ENCODE measurements at places on chromosomes 3 and 15.

- no peak for DNase-seq
Observed at GRCh38 chr3:171712171-171712938, 97.9 kb downstream of the PLD1 start.

DNA sequence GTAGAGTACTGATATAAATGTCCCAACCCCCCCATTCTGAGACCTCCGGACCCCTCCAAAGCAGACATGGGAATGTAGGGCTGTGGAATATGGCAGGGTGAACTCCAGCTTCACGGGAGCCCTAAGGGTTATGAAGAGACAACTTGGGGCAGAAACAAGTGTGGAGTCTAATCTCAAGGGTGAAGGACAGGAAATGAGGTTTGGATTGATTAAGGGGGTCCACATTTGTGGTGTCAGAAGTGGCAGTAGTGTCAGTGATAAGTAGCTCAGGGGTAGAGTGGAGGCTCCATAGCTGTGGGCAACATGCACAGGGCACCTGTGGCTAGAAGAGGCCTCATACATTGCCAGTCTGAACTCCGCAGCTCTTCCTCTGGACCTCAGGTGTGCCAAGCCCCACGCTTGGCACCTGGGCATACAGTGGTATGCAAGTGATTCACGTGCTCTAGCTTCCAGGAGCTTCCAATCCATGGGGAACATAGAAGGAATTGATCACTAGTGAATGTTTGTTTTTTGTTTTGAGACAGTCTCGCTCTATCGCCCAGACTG lies 4.1 kb upstream of the P4HTM start:
- no peak for DNase-seq

GRCh38 chr15:26974120-26974780 lies 3.3 kb downstream of the GABRG3 start:
- no peak for DNase-seq

- no peak for DNase-seq
Observed at GRCh38 chr15:56883088-56883487, 35.4 kb upstream of the TCF12 start.

DNA sequence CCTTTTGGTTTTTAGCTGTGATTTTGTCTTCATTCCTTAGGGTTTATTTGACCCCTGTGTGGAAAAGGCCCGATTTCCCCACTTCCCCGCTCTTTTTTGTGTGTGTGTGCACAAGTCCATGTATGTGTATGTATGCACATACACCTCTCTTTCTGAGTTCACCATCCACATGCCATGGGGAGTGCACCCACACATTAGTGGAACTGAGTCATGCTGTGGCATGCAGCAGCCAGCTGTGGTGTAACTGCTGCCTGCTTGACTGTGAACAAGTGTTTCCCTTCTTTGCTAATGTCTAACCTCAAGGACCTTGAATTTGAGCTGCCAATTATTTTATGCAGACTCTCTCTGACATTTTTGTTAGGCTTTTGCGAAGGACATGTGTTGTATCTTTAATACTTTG lies 434.9 kb upstream of the TPM1 start:
- no peak for DNase-seq

DNA sequence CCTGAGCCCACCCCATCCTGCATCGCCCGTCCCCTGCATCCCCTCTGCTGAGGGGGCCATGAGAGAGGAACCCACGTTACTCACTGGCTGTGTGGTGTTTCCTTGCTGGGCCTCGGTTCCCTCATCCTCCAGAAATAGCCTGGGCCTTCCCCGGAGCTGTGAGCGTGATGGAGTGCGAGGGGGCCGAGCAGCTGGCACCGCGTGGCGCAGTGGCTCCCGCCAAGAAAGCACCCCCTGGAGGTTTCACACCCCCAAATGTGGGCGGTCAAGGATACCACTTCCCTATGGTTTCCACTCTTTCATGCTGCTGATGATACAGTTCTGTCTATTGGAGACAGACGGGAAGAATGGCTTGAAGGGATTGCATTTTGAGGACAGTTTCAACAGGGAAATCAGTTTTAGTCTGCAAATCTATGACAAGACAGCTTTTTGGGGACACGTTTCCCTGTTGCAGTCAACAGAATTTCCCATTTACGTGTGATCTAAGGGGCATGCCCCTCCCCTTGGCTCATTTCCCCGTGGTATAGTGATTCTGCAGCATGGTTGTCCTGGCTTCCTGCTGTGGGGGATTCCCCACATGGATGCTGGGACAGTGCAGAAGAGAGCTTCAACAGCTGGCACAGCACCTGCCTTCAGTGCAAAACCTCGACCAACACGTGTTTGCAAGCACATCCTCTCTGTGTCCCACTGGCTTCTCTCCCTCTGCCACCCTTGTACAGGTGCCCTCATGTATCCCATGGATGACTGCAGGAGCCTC lies 377.5 kb downstream of the LRTM1 start:
- no peak for DNase-seq

- no peak for DNase-seq
Observed at GRCh38 chr15:88985547-88986393, 72.6 kb upstream of the MFGE8 start.

DNA sequence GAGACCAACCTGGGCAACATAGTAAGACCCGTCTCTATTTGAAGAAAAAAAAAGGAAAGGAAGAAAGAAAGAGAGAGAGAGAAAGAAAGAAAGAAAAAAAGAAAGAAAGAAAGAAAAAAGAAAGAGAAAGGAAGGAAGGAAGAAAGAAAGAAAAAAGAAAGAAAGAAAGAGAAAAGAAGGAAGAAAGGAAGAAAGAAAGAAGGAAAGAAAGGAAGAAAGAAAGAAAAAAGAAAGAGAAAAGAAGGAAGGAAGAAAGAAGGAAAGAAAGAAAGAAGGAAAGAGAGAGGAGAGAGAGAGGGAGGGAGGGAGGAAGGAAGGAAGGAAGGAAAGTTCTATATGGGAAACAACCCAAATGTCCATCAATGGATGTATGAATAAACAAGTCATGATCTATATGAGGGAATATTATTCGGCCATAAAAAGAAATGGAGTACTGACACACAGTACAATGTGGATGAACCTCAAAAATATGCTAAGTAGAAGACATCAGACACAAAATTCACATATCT lies 28.8 kb upstream of the TM4SF1 start:
- no peak for DNase-seq

GRCh38 chr3:126083511-126083912 lies 412 bp downstream of the SLC41A3 start:
- DNase-seq, result peak; percentile 75

GRCh38 chr3:55629432-55629831 lies 142.3 kb upstream of the WNT5A start:
- no peak for DNase-seq

- no peak for DNase-seq
Observed at GRCh38 chr3:4600493-4600892, 107.3 kb downstream of the ITPR1 start.

DNA sequence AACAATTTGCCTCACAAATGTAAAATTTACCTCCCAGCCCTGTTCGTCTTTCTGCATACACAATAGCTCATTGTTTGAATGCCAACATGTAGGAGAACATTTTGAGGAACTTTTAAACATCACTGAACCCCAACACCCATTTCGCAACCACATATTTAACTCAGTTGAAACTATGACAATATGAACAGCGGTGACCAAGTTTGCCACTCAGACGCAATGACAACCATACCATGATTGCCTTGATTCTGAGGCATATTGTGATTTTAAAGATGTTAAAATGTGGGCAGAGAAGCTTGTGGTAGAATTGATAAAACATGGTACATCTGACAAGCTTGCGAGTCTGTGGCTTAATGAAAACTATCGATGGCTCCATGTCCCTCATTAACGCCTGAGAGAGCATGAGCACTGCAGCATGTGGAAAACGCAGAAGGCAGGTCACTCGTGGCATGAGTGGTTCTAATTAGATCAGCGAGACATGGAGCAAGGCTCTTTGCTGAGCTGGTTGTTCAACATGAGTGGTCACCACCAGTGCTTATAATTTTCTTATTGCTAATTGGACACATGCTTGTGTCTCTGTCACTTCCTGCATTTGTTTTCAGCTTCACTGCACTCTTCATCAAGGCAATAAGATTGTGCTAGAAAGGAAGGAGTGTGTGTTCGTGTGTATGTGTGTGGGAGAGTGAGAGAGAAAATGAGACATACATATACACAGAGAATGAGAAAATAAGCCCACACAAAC lies 116.8 kb downstream of the CHST2 start:
- no peak for DNase-seq

DNA sequence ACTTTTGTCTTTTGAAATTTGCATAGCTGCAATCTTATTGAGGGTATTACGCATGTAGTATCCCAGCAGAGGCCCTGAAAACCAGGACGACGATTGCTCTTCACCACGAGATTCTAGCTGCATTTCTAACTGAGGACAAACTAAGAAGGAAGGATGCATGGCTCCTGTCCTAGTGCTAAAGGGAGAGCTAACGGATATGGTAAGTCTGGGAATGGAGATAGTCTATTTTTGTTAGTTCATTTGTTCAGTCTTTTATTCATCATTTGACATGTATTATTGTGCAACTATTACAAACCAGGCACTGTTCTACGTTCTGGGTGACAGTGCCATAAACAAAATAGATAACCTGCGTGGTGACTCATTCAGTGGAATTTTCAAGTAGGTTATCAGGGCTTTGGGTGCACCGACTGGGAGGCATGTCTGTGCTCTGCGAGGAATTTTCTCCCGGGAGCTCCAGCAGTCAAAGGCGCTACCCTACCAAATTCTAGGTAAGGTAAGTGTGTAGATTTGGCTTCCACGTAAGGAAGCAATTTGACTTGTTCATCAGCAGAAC lies 51.9 kb upstream of the ETV5 start:
- no peak for DNase-seq

DNA sequence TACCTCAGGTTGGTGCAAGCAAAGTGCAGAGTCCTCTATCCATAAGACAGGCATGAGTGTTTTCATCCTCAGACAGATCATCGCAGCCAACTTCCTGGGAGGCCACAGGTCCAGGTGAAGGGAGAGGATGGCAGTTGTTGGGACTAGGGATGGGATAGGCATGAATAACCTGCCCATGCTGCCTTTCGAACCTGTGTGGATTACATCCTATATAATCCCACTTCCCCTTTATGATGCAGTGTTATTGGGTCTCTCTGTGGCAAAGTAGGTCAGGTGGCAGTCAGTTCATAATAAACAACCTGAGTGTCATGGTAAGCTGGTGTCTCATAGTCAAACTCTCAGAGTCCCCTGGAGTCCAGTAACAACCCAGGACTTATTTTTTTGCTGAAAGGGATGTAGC lies 40.4 kb downstream of the CCR3 start:
- DNase-seq, result no peak

GRCh38 chr3:59339818-59340217 lies 290.0 kb upstream of the CFAP20DC start:
- no peak for DNase-seq

DNA sequence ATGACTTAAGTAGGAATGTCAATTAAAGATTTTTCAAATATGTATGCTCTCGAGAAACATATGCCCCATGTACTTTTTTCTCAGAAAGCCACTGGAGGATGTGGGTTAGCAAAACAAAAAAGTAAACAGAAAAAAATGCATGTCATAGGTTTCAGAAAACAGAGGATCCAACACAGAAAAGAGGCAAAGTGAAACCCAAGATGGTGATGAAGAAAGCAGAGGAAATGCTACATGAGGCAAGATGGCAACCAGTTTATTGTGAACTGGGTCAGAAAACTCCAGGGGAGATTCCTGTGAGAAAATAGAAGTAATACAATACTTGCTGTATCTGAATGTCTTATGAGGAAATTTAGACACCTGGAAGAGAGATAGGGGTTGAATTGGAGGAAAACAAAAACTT lies 30.8 kb upstream of the EOMES start:
- no peak for DNase-seq

DNA sequence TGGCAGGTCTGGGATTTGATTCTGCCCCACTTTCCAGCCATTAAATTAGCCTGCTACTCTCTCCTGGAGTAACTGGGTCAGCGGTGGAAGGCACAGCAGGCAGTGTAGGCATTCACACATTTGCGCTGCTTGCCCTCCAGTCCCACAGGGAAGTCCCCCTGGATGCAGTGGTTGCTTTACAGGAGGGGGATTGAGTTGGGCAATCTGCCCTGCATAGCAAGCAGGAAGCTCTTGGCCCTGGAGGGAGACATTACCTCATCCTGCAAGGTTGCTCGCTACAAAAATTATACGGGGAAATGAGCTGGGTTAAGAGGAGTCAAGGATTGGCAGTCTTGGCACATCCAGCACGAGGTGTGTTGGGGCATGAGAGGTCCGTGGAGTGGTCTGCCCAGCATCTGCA lies 14.8 kb downstream of the MCM2 start:
- DNase-seq, result no peak

GRCh38 chr15:85318048-85318731 lies 62.2 kb upstream of the AKAP13 start:
- DNase-seq, result no peak

- no peak for DNase-seq
Observed at GRCh38 chr3:156685752-156686151, 11.4 kb downstream of the TIPARP start.

DNA sequence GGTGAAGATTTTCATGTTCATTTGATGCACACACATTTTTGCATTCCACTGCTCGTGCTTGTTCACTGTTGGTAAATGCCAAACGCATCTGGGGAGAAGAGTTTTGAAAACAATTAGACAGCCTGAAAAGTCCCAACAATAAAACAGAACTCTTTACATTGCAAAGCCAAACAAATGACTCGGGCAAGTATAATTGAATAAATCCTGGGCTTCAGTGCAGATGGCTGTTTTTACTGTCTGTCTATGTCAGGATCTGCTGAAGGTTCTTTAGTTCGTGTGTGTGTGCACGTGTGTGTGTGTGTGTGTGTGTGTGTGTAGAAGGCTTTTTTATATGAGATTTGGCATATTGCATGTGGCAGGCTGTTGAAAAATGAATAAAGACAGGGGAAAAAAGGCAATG lies 277.5 kb upstream of the CDIN1 start:
- DNase-seq, result no peak

GRCh38 chr3:186366206-186366605 lies 4.2 kb upstream of the DGKG start:
- DNase-seq, result no peak

GRCh38 chr3:57184526-57184925 lies 15.3 kb downstream of the HESX1 start:
- DNase-seq, result no peak

DNA sequence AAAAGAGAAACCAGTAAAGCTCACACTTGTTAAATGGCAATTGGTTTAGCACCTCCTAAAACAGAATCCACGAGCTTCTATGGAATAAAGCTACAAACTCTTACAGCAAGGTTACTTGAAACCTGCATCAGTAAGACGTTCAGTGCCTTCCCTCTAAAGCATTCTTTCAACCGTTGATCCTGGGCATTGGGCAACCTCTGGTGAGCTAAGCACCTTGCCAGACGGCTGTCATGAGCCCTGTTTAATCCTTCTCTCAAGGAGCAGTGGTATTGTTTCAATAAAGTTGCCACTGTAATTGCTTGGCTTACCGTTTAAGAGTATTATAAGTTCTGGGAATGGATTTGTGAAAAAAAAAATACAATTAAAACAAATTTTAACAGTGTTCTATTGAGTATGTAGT lies 75.0 kb downstream of the COL8A1 start:
- no peak for DNase-seq

DNA sequence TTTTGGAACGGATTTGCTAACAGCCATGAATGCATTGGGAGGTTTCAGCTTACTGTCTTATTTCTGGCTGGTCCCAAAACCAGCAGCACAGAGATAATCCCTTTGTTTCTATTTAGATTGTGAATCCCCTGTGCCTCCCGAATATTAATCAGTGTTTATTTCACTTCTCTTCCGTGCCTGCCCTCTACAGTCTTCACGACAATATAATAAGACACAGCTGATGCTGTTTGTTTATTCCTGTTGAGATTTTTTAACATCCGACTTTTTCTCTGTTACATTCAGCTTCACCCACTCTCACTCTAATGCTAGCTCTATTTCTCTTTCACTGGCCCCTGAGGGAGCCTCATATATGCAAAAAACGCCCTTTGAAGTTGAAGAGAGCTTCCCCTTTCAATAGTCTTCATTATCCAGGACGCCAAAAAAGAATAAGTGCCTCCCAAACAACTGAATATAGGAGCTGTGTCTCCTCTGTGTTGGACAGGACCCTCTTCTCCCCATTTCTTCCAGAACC lies 995.3 kb downstream of the ROBO2 start:
- peak; percentile 30 for DNase-seq
